ENCODE measurements at places on chromosomes 11 and 22.

- DNase-seq = peak; percentile 93
These were observed 35.6 kb upstream of the TPBGL start for GRCh38 chr11:75204685-75205563.

DNA sequence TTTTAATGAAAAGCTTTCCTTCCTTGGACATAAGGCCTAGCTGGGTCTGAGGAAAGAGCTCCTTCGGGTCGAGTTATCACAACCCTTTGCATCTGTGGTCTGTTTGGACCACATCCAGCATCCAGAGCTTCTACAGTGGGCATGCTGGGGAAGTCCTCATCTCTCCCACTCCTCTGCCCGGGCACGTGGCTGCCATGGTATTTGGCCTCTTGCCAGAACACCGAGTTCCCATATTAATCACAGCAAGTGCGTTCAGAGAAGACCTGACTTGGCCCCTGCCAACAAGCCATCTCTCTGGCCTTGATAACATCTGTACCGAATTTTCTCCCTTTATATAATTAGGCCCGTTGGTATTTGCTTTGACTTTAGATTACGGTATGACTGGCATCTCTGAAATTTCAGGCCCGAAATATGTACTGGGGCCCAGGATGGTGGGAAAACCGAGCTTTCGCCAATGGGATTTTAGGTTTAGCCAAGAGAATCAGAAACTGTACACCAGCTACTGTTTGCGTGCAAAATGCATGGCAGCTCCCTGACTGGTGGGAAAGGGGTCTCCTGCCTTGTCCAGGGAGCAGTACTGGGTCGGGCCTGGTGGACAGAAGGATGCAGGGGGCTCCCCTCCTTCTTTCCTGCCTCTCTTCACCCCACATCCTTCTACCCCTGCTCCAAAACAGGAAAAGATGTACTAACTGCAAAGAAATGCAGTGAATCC is 90.0 kb downstream of the MICAL2 start:
- peak; percentile 49 for DNase-seq

DNA sequence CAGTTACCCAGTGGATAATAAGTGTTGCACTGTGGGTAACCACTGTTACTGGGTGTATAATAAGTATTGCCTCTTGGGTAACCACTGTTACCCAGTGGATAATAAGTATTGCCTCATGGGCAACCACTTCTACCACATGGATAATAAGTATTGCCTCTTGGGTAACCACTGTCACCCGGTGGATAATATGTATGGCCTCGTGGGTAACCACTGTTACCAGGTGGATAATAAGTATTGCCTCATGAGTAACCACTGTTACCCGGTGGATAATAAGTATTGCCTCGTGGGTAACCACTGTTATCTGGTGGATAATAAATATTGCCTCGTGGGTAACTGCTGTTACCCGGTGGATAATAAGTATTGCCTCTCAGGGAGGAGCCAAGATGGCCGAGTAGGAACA is 29.7 kb upstream of the NXPE4 start:
- no peak for DNase-seq

DNA sequence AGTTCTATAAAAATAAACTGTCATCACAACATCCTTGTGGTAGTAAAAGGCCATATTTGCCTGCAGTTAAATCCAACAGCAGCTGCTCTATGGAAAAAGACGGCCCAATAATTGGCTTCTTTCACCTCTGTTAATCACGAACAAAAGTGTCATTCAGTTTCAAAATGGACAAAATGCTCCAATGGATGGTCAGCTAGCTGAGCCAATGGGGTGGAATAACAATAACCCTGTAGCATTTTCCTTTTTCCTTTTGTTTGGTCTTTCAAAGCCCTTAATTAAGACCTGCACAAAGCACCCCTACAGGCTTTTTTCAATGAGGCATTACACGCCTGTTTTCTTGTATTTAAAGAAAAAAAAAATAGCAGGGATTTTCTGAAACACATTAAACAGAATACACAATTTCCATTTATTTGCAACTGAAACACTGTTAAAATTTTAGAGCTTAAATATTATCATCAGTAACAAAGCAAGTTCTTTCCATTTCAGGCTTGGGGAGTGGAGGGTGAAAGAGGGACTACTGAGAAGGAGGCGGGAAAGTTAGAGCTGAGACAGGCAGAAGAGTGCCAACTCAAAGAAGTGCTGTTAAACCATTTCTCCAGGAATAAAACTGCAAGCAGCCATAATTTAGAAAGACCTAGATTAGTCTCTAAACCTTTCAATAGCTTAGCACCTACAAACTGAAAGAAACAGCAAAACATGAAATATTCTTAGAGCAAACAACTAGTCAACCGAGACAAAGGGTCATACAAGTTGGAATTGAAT is 28.7 kb downstream of the LGR4 start:
- no peak for DNase-seq

- peak; percentile 62 for DNase-seq
These were observed 106.8 kb downstream of the ABTB2 start for GRCh38 chr11:34250732-34251588.

DNA sequence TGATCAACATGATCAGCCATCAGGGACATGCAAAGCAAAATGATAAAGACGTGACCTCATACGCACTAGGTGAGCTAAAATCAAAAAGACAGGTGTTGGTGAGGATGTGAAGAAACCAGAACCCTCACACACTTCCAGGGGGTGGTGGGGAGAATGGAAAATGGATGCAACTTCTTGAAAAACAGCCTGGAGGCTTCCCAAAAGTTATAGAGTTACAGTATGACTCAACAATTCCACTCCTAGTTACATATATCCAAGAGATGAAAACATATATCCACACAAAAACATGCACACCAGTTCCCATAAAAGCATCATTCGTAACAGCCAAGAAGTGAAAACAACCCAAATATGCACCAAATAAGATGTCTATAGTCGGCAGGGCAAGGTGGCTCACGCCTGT is 42.1 kb upstream of the APLNR start:
- no peak for DNase-seq

DNA sequence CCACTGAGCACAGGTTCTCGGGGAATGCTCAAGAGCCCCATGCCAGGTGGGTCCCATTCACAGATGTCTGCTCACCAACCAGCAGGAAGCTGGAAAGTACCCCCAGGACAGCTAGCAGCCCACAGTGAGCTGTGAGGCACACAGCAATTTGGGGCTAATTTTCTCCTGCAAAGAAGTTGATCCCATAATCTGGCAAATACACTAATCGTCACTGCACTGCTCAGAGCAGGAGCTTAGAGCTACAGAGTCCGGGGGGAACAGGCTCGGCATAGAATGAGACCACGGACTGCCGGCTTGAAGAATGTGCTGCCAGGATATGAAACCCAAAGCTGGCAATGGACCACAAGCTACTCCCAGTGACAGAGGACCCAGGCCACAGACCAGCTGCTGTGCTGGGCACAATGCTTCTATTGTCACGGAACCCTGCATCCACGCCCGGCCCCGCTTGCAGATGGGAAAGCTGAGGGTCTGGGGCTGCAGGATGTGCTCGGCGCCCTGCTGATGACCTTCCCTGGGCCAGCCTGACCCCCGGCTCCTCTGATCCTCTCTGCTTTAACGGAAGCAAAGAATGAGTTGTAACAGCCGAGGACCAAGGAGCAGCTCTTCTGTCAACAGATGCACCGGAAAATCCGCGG is 239.7 kb downstream of the CTTN start:
- DNase-seq = no peak

- no peak for DNase-seq
These were observed 15.5 kb downstream of the TUBGCP6 start for GRCh38 chr22:50229370-50229769.

DNA sequence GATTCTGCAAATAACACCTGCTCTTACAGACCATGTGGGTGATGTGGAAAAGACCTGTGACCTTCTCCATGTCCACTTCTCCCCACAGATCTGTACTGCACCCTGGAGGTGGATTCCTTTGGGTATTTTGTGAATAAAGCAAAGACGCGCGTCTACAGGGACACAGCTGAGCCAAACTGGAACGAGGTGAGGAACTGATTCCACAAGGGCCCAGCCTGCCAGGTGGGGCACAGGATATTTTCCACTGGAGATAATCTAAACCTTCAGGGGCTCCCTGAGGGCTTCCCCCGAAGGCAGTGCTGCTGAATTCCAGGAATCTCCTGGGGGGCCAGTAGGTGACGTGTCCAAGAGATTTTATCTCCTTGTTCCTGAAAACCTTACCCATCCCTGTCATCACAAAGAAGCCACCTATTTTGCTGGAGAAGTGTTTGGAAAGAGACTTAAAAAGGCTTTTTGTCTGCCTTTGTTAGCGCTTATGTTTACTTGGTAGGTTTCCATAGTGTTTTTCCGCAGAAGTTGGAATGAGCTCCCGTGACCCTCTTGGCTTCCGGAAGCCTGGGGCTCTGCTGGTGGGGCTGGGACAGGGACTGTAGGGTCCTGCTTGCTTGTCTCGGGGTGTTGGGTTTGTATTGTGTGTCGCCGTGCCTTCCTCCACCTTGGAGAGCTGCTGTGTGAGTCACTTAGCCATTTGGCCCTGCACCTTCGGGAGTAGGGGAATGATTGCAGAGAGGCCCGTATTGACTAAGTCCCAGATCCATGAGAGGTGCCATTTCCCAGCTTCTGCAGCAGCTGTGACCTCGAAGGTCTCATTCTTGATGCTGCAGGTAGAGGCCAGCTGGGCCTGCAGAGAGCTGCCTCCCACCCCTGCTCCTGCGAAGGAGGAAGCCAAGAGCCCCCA is 112.4 kb downstream of the BCR start:
- DNase-seq = no peak

GRCh38 chr22:38638216-38638615 is 18.0 kb downstream of the FAM227A start:
- DNase-seq = no peak

GRCh38 chr11:12831471-12832202 is 157.4 kb downstream of the TEAD1 start:
- DNase-seq = no peak

GRCh38 chr22:49916831-49917230 is 1.4 kb downstream of the ALG12 start:
- no peak for DNase-seq

DNA sequence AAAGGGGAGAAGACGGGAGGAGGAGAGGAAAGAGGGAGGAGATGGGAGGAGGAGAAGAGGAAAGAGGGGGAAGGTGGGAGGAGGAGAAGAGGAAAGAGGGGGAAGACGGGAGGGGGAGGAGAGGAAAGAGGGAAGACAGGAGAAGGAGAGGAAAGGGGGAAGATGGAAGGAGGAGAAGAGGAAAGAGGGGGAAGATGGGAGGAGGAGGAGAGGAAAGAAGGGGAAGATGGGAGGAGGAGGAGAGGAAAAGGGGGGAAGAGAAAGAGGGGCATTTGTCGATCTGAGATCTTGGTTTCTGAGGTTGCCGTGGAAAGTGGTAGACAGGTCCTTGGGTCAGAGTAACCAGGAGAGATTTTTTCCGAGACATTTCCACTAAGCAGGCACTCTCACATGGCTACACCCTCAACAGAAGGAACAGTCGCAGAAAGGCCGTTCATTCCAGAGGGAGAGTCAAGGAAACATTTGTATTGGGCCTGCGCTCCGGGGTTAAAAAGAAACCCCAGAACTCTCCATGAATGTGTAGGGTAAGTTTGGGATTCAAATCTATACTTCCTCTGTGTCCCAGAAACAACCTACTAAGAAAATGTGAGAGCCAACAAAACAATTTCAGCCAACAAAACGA is 39.8 kb upstream of the CARS1 start:
- DNase-seq = no peak

DNA sequence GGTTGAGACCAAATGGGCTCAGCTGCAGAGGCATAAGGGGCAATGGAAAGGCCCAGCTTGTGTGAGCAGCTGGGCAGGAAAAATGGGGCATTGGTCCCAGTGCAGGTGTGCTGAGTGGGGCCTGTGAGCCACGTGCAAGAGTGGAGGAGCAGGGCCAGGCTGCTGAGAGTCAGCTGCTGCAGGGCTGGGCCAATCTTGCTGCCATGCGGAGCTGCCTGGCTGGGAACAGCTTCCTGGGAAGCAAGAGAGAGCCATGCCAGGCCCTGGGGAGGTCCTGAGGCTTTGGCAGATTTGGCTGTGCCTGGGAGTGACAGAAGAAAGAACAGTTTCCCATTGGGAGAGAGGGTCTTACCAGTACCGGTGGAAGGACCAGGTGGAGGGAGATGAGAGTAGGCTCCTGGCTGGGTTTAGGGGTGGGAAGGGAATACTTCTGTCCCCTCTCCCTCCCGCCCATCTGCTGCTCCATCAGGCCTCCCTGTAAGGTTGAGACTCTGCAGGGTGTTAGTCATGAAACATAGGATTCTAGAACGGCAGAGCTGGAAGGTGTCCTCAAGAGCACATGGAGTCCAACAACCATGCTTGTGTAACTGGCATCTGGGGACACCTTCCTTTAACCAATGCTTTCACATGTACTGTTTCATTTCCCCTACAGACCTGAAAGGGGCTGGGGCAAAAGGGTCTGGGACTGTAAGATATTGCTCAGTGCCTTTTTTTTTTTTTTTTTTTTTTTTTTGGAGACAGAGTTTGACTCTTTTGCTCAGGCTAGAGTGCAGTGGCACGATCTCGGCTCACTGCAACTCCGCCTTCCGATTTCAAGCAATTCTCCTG is 10.4 kb downstream of the SEPTIN3 start:
- no peak for DNase-seq

- no peak for DNase-seq
These were observed 8.0 kb downstream of the SYT12 start for GRCh38 chr11:67030976-67031375.

DNA sequence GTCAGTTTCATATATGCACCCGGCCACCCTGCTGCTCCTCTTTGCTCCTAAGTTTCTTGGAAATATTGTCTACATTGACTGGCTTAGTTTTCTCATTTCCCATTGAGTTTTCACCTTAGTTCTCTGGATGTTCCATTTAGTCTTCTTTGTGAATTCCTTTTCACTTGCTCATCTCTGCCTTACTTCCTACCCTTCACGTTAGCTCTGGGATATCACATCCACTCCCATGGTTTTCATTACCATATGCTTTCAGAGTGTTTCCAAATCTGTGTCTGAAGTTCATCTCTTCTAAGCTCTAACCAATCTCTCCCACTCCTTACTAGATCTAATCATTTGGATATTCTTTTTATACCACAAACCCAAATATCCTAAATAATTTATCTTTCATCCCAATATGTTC is 226.4 kb downstream of the FAM76B start:
- no peak for DNase-seq

DNA sequence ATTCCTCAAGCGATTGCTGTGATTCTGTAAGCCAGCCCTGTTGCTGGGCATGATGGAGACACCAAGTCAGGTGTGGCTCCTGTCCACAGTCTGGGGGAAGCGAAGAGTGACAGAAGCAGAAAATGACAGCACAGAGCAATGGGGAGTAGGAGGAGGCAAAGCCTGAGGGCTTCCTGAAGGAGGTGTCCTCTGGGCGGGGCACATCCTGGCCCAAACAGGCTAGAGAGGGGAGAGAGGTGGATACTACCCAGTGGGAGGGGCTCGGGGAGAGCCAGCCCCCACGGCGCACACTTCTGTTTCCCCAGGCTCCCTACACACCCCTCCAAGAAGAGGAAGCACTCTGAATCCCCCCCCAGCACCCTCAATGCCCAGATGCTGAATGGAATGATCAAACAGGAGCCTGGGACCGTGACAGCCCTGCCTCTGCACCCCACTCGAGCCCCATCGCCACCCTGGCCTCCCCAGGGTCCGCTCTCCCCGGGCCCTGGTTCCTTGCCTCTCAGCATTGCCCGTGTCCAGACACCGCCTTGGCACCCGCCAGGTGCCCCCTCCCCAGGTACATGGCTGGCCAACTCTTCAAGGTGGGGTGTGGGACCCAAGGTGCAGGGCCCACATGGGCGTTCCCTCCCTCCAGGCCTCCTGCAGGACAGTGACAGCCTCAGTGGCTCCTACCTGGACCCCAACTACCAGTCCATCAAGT is 18.9 kb downstream of the MYRF start:
- no peak for DNase-seq

Measured in AG08395 (cell line).